ENCODE measurements at places on chromosomes 6 and 20.

- no peak for DNase-seq
Observed at GRCh38 chr20:23200413-23200812, 114.3 kb upstream of the CD93 start.

- no peak for DNase-seq
Observed at GRCh38 chr6:24990236-24990845, 54.6 kb upstream of the RIPOR2 start.

- DNase-seq, result no peak
Observed at GRCh38 chr6:46687619-46688097, at the start of gene TDRD6. Gene TDRD6, plus strand, starts transcription at chr6:46687885. Its CDS starts 244 bp downstream, at chr6:46688129.

DNA sequence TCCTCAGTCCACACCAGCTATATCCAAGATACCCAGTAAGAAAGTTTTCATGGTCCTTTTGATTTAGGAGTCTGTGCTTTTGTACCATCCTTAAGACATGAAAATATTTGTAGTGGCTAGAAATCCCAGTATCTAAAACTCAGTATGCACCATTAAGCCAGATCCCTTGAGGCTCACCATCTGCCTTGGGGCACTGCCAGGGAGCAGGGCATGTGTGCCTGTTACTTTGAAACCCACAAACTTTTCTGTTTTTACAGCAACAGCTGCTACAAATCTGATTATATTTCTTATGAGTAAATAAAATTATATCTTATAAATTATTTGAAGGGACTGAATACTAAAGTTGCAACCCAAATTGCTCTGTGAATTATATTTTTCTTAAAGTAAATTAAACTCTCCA lies 290.5 kb upstream of the MANEA start:
- no peak for DNase-seq

DNA sequence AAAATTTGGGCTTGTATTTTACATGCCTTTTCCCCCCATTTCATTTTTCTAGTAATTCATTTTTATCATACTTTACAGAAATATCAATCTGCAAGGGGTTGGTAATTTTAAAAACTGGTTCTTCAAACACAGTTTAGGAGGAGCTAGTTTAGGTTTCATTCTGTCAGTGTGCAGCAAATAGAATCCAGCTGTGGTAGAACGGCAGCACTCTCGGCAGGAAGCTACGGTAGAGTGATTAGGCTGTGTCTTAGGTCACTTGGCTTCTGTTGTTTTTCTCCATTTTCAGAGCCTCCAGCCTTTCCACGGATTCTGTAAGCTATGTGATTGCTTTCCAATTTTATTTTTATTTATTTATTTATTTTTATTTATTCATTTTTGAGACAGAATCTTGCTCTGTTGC lies 32.7 kb downstream of the TLDC2 start:
- DNase-seq, result no peak

DNA sequence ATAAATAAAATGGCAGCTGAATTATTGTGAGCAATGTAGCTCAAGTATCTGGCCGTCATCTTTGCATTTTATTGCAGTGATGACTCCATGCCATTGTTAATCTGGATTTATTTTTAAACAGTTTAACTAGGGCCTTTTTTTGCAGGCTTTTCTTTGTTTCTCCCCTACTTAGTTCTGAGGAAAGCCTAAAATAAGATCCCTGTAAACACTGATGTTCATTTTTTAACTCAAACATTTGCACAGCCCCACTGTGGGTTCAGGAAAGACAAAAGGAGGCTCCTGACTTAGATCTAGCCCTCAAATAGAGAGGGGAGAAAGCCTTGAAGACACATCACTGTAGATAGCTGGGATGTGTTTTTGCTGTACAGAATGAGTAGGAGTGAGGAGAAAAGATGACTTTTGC lies 69.2 kb downstream of the PLEKHG1 start:
- no peak for DNase-seq

GRCh38 chr6:45416700-45417099 lies 39.0 kb upstream of the SUPT3H start:
- DNase-seq, result no peak

- DNase-seq, result no peak
Observed at GRCh38 chr6:7721649-7722048, 4.2 kb upstream of the BMP6 start.

DNA sequence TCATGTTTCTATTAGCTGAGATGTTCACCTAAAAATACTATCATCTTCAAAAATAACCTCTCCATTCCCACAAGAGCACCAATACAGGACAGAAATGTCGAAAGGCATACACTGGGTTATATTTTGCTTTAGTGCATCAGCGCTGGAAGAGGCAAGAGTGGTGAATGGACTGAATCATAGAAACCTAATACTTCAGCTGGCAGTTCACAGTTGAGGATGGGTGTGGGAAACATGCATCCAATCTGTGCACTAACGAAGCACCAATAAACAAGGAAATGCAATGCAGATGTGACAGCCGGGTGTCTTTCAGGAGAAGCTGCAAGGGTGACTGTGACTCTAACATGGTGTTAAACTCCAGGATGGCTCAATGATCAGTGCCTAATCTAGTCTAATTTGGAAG lies 365.8 kb downstream of the ESR1 start:
- no peak for DNase-seq

DNA sequence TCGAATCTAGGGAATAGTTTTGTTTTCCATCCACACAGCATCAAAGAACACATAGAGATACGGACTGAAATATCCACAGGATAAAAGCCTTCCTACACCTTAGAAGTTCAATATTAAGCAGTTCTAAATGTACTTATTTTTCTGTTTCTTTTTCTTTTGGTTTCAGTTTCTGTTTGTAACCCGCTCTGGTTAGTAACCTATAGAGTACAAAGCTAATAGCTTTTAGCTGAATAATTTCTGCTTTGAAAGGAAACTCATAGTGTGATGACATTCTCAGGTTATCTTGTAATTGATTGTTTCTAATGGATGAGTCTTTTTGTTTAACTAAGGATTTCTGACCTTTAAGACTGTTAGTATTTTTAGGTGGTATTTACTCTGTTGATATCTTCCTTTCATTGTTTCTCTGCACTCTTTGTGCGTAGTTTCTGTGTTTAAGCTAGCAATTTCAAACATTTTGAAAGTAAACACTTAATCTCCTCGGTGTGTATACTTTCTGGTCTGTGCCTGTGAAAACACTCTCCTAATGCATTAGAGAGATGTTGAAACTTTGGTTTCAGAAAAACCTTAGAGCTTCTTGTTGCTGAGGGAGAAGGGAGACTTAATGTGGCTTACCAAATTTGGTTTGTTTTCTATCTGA lies 385.5 kb downstream of the HDGFL1 start:
- no peak for DNase-seq

- DNase-seq, result no peak
Observed at GRCh38 chr6:17705428-17705777, 1.3 kb downstream of the NUP153 start.

DNA sequence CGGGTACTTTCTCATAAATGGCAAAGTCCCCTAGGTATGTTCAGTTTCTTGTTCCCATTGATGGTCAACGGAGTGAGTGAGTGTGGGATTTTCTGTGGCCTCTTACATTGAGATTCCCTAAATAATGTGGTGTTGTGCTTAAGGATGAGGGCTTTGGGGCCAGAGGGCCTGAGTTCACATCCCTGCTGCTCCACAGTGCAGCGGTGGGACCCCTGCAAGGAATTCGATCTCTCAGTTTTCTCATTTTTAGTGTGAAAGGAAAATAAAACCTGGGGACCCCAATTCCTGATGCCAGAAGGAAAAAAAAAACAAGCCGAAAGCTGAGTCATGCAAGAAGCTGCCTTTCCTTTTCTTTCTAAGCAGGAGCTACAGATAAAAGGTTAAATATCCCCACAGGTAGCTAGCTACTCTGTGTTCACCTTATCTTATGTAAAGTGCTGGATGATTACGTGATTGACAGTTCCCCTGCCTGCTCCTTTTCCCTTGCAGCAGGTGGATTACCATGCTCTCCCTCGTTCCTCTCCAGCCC lies 120.2 kb upstream of the CLDN20 start:
- no peak for DNase-seq

- DNase-seq, result no peak
Observed at GRCh38 chr6:110041830-110042229, 63.7 kb downstream of the GPR6 start.

GRCh38 chr6:80382811-80383210 lies 276.3 kb downstream of the BCKDHB start:
- no peak for DNase-seq

- DNase-seq, result no peak
Observed at GRCh38 chr20:44137266-44137801, 49.7 kb downstream of the JPH2 start.

GRCh38 chr6:125257351-125257750 lies 44.4 kb downstream of the HDDC2 start:
- DNase-seq, result no peak

- no peak for DNase-seq
Observed at GRCh38 chr6:19209202-19209601, 628.0 kb upstream of the ID4 start.

DNA sequence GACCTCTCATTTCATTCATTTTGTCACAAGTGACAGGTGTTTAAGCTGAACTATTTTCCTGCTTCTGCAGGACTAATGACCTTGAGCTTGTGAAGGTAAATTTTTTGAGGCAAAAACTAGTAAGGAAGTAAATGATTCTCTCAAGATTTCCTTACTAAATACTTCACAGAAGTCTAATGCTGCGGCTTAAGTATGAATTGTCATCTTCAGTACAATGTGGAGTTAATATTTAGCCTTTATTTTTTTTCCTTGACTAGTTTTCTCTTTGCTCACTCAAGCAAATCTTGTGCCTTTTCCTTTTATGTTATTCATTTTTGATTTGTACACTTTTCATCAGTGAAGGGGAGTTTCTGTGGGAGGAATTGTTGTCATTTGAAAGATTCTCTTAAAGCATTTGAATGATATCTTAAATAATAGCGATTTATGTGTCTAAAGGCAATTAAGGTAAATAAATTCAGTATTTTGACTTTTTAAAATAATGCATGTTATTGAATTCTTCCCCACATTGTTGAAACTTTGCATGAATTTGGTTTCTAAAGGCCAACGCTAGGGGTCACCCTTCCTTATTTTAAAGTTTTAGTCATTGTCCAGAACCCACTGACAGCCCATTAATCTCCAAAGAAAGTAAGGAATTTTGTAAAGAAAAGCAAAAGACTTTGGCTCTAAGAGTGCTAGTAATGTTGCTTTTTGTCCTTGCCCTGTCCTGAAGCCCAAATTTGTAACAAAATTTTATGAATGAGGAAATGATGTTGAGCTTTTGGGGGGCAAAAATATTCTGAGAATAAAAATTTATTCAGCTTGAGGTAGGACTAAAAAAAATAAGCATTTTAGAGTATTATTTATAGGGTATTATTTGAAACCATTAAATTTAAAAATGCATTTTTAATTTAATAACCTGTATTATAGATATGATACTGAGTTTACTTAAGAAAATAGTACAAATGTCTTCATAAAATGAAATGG lies 157.4 kb upstream of the LAMA2 start:
- no peak for DNase-seq

- DNase-seq, result no peak
Observed at GRCh38 chr6:129342243-129342642, 367.7 kb downstream of the ARHGAP18 start.

DNA sequence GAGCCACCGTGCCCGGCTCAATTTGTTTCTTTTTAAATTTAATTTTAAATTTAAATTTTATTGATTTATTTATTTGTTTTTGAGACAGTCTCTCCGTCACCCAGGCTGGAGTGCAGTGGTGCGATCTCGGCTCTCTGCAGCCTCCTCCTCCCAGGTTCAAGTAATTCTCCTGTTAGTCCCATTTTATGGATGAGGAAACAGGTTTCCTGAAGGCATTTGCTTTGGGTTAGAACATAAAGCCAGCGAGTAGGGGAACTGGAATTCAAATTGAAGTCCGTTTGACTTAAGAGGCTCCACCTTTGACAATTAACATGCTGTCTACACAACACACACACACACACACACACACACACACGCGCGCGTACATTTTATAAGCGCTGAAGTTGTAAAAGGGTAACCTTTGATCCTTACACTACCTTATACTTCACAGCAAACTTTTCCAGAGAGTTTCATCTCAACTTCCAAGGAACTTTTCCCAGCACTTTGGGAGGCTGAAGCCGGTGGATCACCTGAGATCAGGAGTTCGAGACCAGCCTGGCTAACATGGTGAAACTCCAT lies 232.0 kb downstream of the BCAS1 start:
- DNase-seq, result no peak

GRCh38 chr6:144295211-144295610 lies 10.1 kb downstream of the UTRN start:
- no peak for DNase-seq

GRCh38 chr6:32852018-32852843 lies 1.3 kb downstream of the TAP1 start:
- DNase-seq, result no peak

DNA sequence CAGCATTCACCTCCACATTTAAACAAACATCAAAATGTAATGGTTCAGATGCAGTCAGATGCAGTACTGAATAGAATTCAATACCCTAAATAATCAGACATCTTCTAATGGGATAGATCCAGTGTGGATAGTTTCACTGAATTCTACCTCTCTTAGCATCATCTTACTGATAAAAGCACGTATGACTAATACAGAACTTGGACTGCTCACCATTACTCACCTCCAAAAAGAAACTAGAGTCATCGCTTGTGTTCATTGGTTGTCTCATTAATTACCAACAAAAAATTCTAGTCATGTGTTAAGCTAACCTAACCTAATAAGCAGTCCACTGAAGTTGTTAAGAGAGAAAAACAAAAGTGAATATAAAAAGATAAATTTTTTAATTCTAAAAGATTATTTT lies 165.9 kb upstream of the IRAK1BP1 start:
- no peak for DNase-seq

- no peak for DNase-seq
Observed at GRCh38 chr20:20229595-20229994, 138.3 kb upstream of the INSM1 start.

GRCh38 chr6:12099623-12100338 lies 87.7 kb downstream of the HIVEP1 start:
- no peak for DNase-seq

- DNase-seq, result no peak
Observed at GRCh38 chr20:24588047-24588635, 118.7 kb downstream of the SYNDIG1 start.

DNA sequence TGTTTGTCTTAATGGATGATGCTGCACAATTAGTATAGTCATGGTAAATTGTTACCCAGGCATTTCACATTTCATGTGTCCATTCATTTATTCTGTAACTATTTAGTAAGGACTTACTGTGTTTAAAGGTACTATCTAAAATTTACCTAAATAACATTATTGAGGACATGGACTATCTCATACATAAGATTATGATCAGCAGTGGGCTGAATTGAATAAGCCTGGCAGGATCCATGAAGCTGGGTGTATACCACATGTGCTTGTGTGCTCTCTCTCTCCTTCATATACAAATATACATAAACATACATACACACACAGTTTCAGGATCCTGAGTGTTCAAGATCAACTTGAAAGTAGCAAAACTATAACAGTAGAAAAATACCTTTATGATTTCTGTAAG lies 595.4 kb downstream of the EPM2A start:
- DNase-seq, result no peak
